ENCODE measurements at places on chromosomes 5 and 9.

GRCh38 chr5:169571355-169571754, 12.2 kb upstream of the SPDL1 start:
- no peak for DNase-seq

DNA sequence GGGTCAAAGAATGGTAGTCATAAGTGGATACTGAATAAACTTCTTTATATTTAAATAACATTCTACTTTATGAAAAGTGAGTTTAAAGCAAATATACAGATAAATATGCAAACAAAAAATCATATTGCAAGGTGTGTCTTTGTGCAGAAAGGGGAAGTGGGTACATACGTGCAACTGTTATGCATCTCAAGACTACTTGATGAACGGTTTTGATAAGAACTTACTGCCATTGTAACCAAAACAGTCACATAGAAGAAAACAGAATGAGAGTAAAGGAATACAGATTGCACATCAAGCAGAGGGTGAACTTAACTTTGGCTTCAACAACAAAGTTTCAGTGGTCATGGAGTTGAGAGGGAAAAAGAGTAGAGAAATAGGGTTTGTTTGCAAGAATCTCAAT, 9.9 kb downstream of the CAMK4 start:
- DNase-seq: no peak

- no peak for DNase-seq
These were observed 42.5 kb upstream of the GNPDA1 start for GRCh38 chr5:142055301-142055700.

DNA sequence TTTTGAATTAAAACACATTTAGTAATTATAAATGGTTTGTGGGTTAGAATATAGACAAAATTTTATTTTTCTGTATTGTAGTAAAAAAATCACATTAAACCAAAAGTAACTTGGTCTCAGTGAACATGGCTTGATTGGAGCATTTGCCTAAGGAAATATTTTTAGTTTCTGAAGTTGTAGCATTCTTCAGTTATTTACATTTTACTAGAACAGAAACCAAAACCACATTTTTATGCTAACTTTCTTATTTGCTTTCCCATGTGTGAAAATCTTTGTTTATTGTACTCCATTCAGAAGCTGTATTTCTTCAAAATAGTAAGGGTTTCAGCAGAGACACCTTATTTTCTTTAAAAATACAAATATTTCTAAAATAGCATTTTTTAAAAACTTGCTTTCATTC, 129.9 kb downstream of the SGCD start:
- DNase-seq: no peak

DNA sequence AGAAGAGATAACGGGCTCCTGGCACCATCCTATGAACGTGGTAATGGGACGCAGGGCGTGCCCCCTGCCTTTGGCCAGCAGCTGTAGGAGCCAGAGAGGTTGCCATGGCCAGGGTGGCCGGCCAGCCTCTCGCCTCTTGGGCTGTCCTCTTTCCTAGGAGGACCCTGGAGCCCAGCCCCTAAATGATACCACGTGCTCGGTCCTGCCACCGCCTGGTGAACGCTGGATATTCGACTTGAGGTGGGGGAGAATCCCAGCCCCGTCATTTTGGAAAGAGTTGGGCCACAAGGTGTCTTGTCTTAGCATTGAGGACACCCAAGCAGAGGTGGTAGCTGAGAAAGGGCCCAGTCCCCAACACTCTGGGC, 391 bp upstream of the NRG2 start:
- DNase-seq: no peak

DNA sequence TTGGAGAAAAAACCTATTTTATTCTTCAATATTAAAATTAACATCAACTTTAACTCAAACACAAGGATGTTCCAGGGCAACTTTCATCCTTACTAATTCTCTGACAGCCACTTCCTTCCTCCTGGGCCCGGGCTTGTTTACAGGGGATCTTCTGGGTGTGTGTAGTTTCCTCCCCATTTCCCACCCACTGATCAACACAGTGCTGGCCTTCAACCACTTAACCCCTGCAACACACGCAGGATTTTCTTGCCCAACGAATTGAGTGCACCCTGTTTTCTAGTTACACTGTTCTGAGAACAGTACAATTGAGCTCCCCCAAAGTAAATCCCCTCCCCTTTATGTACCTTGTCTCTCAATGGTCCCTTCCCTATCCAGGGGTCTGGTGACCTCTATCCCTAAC, 83.1 kb upstream of the RANBP3L start:
- no peak for DNase-seq

DNA sequence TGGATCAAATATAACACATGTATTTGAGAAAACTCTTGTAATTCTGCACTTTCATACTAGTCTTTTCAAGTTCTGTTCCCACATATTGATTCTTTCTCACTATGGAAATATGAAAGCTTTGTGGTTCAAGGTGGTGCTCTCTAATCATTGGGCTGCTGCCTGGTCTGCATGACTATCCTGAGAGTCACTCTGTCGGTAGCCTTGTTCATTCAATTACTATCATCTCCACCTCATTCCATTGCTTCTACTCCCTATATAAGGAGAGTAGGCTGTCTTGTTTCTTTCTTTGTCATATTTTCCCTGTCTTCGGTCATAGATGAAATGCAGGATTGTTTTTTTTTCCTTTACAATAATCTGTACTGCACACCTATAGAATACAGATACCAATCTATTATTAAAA, 341.4 kb upstream of the ACTBL2 start:
- DNase-seq: no peak

Measured in DMS153 (cell line).